Activated T-cell treated with anti-CD3 and anti-CD28 coated beads, Interleukin-2, amount 50 U/mL, for 4 hours (primary cell): ENCODE measurements at places on chromosomes 1 and 21.

DNA sequence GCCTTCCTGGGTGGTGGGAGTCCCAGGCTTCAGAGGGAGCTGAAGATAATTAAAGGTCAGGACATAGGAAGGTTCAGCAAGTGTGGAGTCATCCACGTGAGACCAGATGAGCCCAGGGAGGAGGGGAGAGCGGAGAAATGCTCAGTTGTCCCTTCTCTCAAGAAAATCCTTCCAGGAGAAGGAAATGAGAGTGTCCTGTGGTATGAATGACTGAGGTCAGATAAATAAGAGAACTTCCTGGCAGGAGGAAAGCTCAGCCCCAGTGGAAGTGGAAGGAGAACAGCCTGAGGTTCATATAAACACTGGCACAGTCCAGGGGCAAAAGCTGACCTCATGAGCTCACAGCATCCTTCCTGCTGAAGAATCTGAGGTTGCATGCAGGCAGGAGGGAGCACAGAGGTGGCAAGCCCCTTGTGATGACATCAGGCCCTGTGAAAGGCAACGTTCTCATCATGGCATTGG lies 97.6 kb downstream of the NAV1 start:
- no peak for DNase-seq

GRCh38 chr21:34942911-34943310 lies 106.2 kb downstream of the RUNX1 start:
- DNase-seq, result no peak

- DNase-seq, result no peak
Measured at GRCh38 chr1:115086176-115086830, 3.0 kb downstream of the TSPAN2 start.

DNA sequence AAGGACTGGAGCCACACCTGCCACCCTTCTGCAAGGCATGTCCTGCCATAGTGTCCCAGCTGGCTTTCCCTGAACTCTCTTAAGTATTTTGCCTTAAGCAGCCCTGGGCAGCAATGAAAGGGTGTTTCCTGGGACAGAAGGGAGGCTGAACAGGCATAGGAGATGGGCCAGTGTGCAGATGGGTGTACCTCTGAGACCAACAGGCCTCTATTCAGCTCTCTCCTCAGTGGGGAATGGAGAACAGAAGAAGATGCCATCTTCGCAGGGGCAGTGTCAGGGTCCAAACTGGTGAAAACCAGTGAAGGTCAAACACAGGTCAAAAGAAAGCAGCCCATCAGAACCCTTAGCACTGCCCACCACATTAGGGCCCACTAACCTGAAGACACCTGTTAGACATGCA lies 53.2 kb downstream of the FAM78B start:
- DNase-seq, result no peak

DNA sequence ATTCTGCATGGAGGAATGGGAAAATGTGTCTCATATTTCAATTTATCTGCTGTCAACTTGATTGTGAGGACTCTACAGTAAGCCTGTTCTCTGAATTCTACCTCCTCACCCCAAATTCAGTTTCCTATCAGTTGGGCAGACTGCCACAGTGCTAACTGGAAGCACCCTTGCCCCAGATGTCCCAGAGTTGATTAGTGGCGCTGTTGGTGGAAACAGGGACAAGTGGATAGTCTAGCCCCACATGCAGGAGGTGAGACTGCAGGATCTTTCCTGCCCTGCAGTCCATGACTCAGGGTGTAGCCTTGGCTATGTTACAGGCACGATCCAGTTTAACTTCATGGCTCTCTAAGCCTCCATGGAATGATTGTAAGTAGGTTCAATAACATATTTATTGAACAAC lies 22.1 kb downstream of the ADAM30 start:
- no peak for DNase-seq

- DNase-seq, result no peak
Measured at GRCh38 chr1:116710420-116711262, 43.1 kb upstream of the IGSF3 start.

- DNase-seq, result no peak
Measured at GRCh38 chr1:223411309-223411708, 18.1 kb downstream of the CCDC185 start.

DNA sequence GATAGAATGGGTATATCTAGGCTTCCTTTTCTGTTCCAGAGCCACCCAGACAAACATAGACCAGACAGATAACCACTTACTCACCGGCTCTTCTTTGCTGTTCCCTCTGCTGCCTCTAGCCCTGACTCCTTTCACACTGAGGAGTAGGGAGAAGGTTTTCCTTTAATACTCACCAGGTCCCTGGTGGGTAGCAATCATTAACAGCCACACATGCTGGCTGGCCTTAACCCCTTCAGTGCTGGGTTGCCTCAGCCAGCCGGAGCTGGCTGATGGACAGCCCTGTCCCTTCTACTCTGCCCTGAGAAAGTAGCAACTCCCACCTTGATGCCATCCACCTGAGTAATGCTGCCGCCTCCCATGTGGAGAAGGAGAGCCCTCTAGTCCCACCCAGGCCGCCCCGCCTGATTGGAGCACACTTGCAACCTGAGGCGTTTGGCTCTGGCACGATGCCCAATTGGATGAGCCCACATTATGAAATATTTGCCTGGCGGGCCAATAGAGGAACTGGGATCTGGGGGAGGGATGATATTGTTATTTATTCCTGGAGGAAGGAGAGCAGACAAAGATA lies 71.6 kb downstream of the PLEKHA6 start:
- no peak for DNase-seq

- DNase-seq, result no peak
Measured at GRCh38 chr1:233695901-233696300, 82.0 kb downstream of the KCNK1 start.

DNA sequence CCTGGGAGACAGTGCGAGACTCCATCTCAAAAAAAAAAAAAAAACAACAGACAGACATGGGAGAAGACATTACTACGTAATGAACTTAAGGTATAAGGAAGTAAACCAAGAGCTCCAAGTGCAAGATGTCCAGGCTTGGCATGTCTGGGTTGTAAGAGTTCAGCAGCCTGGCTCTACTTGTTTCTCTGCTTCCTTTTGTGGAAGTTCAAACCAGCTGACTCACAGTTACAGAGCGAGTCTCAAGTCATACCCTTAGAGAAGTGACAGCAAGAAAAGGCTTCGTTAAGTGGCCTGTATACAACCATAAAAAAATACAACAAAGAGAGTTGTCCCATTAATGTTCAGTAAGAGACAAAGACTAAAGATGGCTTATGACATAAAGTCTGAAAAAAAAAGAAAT lies 1.3 kb downstream of the RIT1 start:
- no peak for DNase-seq

DNA sequence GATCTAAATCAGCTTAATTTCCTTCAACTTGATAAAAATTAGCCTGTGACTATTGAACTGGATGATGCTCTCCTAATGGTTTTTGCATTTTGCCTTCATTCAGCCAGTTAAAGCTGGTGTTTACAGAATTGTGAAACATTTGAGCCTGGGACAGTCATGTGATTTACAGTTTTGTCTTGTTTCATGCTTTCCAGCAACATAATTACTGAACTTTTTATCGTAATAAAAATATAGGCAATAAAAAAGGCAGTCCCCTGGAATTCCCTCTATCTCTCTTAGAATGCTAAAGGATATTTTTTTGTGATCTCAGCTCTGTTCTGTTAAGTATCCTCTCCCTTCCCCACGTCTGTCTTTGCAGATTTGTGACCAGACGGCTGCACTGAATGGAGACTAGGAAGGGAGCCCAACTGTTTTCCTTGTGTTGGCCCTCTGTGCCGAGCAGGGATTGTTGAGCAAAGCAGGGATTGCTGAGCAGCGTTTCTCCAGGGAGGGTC lies 70.3 kb upstream of the RGL1 start:
- no peak for DNase-seq

- DNase-seq, result no peak
Measured at GRCh38 chr1:46030876-46031660, 101.4 kb downstream of the PIK3R3 start.

DNA sequence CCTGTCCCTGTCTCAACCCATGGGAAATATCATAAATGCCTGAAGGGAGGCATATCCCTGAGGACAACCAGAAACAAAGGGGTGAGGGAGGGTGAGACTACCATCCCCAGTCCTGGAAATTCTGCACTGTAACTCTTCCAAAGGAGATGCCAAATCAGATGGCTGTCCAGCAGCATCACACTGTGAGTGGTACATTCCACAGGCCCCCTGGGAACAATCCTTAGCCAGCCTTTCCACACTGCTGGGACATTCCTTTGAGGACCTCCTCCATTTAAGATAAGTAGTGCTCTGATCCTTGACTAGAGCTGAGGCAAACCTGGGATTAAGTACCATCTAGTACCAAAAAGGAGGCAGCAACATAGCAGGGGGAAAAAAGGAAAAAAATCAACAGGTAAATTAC lies 10.7 kb downstream of the IVL start:
- DNase-seq, result no peak

DNA sequence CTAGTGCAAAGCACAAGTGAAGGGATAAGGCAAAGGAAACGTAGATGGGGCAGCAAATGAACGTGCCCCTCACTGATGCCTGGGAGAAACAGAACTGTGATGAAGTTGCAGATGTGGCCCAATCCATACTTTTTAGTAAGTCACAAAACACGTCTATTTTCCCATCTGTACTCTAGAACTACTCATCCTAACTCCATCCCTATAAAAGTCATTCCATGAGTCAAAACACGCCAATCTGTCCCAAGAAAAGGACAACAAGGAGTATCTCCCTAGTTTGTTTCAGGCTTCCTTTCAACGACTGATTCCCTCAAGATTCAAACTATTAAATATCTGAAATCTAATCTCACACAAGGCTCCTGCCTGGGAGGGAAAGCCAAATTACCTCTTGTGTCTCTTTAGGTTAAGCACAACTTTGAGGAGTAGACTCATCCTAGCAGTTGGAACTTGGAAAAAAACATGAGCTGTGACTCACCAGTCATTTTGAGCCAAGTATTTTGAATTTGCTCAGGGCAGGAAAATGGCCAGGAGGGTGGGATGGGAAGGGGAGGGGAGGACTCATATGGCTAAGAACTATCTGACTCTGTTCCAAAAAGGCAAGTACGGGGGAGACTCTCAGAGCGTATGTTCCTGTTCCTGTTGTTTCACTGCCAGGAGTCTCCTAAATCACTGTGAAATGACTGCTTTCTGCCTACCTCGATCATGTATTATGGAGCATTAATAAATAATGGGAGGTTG lies 214.5 kb upstream of the CAMK1G start:
- DNase-seq, result no peak

GRCh38 chr1:23389837-23390321 lies 20.2 kb upstream of the ZNF436 start:
- no peak for DNase-seq

- DNase-seq, result no peak
Measured at GRCh38 chr1:35454616-35455015, 102.6 kb downstream of the KIAA0319L start.

GRCh38 chr1:30257742-30258380 lies 465.5 kb downstream of the MATN1 start:
- DNase-seq, result no peak

GRCh38 chr1:67552336-67552759 lies 122.1 kb upstream of the SERBP1 start:
- DNase-seq, result no peak

DNA sequence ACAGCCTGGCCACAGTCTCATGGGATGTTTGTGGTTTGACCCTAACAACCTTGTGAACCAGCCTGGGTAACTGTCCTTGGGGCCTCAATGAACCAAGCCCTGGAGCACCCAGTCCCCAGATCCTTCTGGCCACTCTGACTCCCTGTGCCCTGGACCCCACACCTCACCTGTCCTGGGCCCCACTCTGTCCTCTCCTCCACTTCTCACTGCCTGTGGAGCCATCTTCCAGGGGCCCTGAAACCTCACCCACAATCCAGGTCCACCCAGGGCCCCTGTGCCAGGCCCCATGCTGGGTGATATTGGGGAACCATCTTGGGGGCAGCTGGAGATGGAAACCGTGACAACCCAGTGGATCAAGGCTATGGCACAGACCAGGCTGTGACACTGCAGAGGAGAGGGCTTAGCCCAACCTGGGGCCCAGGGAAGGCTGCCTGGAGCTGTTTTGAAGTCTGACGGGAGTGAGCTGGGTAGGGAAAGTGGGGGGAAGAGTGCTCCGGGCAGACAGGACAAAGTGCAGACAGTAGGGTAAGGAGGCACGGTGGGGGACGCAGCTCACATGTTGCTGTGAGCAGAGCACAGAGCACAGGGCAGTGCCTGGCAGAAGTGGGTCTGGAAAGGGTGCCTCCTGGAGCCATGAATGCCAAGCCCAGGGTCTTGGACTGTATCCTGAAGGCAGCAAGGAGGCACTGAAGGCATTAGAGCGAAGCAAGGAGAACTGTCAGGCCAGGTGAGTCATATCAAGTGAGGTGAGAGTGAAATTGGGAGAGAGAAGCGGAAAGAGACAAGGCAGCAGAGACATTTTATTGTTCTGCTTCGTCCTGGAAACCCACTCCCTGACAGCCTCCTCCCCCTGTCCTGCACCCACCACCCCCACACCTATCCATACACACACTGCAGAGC lies 12.1 kb upstream of the LRP8 start:
- no peak for DNase-seq

GRCh38 chr1:60762911-60763310 lies 319.4 kb upstream of the NFIA start:
- no peak for DNase-seq

GRCh38 chr1:155077346-155077745 lies 1.3 kb upstream of the EFNA3 start:
- DNase-seq, result no peak

DNA sequence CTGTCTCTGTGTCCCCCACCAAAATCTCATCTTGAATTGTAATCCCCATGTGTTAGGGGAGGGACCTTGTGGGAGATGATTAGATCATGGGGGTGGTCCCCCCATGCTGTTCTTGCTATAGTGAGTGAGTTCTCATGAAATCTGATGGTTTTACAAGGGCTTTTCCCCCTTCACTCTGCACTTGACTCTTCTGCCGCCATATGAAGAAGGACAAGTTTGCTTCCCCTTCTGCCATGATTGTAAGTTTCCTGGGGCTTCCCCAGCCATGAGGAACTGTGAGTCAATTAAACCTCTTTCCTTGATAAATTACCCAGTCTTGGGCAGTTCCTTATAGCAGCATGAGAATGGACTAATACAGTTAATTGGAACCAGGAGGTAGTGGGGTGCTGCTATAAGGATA lies 137.1 kb upstream of the RAB4A start:
- no peak for DNase-seq

- DNase-seq, result no peak
Measured at GRCh38 chr1:28601696-28602095, 9.6 kb downstream of the RAB42 start.

DNA sequence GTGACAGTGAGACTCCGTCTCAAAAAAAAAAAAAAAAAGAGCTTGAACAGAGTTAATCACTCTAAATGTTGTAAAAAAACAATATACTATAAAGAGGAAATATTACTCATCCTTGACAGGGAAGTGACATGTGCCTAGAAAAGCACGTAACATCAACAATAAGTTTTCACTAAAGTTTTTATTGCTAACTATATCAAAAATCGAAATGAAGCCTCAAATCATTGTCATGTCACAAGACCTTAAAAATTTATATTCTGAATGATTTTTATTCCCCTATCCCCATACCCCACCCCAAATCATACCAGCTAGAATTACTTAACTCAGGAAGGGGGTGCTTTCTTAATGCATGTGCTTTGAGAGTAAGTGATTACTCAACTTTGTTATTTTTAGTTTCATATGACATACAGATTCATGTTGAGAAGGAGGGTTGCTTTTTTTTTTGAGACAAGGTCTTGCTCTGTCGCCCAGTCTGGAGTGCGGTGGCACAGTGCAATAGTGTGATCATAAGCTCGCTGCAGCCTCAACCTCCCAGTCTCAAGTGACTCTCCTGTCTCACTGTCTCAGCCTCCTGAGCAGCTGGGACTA lies 53.6 kb upstream of the MUTYH start:
- DNase-seq, result no peak

GRCh38 chr1:198530953-198531352 lies 9.5 kb downstream of the ATP6V1G3 start:
- DNase-seq, result no peak
